Activated CD4-positive, alpha-beta T cell treated with anti-CD3 and anti-CD28 coated beads, Interleukin-2, amount 10 ng/mL, durations not matched to agents 7 days and 5 days (primary cell): ENCODE measurements at places on chromosomes 1 and 21. TPM values are rescaled to one million over a fixed set of nuclear protein-coding genes. Genes with fewer than 3 reads are reported as not detected.

Gene GPR25
- not detected for total RNA-seq

GRCh38 chr1:65469889-65470340, 49.4 kb downstream of the LEPR start:
- H3K27ac ChIP-seq: no peak overlapping the region
- DNase-seq: no peak

DNA sequence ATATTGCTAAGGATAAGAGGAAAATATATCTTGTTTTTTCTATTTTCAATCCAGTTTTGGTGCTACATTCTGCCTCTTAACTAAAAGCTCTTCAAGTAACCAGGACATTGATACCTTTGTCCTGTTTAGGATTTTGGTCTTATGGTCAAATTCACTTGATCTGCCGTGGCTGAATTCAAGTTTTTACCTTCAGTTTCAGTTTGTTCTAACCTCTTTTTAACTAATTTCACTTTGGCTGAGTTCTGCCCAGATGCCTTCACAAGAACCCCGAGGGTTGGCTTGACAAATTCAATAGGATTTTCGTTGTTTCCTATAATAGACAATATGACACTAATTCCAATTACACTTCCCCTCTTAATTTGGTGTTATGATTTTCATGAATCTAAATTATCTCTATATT, 84.5 kb upstream of the C1orf21 start:
- no peaks in the 10 kb centered on the region for H3K36me3 ChIP-seq
- peaks cover 26% of the 10 kb centered on the region for H3K27me3 ChIP-seq
- H3K27ac ChIP-seq: no peak overlapping the region
- H3K4me3 ChIP-seq: no peak overlapping the region

DNA sequence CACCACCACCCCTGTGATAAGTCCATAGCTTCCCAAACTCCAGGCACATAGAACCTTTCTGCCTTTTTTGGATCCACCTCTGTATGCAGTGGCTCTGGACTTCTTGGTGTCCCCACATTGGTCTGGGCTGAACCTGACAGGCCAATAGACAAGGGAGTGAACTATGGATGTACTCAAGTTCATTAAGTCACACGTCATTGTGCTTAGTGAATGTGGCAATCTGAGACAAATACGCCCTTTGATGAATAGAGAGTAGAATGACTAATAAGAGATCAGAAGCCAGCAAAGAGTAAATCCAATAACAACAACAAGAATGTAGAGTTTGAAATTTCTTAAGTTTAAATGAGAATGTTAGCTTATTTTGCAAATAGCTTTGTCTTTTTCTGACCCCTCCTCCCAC, 114.8 kb downstream of the ST6GALNAC3 start:
- no peaks in the 10 kb centered on the region for H3K4me1 ChIP-seq
- no peak overlapping the region for H3K4me3 ChIP-seq
- no peak overlapping the region for H3K27ac ChIP-seq

DNA sequence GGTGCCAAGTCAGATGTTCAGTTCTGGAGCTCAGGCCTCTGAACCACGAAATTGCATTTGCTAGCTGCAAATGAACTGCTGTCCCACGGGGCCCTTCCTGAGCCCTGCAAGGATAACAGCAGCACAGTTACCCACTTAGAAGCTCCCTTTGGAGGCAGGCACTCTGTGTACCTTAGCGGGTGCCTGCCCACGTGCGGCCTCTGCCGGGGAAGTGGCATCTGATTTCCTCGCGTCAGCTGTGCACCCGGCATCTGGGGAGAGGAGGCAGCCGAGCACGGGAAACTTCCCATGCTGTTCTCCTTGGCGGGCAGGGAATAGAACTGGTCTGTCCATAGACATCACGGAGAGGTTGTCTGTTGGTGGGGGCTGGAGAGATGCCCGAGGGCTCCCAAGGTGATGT, 148.0 kb upstream of the C1orf174 start:
- H3K4me3 ChIP-seq: no peak overlapping the region
- H3K27me3 ChIP-seq: peaks cover 4% of the 10 kb centered on the region
- DNase-seq: no peak
- no peaks in the 10 kb centered on the region for H3K36me3 ChIP-seq
- no peak overlapping the region for H3K27ac ChIP-seq
- no peaks in the 10 kb centered on the region for H3K4me1 ChIP-seq

- H3K4me3 ChIP-seq: no peak overlapping the region
- no peak overlapping the region for H3K27ac ChIP-seq
- H3K4me1 ChIP-seq: peaks cover 22% of the 10 kb centered on the region
These were observed 72.5 kb downstream of the NDUFS5 start for GRCh38 chr1:39098546-39099250.
